ENCODE measurements at places on chromosomes 16 and 17. TPM values are rescaled to one million over a fixed set of nuclear protein-coding genes. Genes with fewer than 3 reads are reported as not detected.

Gene TMEM220
- total RNA-seq, result not detected

Gene TBC1D3I
- total RNA-seq, result not detected

Gene RPS15A
- total RNA-seq, result 2,380 TPM

Gene MYH2
- total RNA-seq, result not detected

- DNase-seq, result no peak
Measured at GRCh38 chr16:60204181-60204580, 1470.1 kb upstream of the GOT2 start.

DNA sequence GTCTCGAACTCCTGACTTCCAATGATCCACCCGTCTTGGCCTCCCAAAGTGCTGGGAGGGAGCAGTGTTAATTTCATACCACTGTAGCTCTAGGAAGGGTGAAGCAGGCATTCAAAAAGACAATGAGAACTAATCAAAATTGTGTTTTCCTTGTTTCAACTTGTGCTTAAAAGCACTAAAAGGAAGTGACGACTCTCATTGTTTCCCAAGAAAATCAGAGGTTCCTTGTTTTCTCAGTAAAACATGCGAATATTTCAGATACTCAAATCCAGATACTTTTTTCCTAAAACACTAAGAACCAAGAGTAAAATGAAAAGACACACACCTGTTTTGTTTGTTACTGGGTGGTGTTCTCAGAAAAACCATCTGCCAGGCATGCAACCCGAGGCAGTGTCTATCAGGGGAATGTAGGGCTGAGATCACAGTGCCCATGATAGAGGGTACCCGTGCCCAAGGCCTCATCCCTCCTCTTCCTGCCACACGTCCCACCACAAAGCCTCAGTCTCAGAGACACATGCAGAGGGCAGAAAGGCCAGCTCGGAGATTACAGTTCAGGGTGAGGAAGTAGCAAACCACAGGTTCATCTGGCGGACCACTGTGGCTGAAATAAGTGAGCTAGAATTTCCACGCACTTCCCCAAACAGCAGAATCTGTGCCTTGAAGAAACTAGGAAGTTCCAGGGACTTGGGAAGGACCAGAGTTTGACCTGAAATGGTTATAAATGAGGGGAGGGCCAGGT lies 33.7 kb downstream of the GINS3 start:
- no peak for DNase-seq

GRCh38 chr17:4950075-4950745 lies 709 bp upstream of the ENO3 start:
- DNase-seq, result no peak

DNA sequence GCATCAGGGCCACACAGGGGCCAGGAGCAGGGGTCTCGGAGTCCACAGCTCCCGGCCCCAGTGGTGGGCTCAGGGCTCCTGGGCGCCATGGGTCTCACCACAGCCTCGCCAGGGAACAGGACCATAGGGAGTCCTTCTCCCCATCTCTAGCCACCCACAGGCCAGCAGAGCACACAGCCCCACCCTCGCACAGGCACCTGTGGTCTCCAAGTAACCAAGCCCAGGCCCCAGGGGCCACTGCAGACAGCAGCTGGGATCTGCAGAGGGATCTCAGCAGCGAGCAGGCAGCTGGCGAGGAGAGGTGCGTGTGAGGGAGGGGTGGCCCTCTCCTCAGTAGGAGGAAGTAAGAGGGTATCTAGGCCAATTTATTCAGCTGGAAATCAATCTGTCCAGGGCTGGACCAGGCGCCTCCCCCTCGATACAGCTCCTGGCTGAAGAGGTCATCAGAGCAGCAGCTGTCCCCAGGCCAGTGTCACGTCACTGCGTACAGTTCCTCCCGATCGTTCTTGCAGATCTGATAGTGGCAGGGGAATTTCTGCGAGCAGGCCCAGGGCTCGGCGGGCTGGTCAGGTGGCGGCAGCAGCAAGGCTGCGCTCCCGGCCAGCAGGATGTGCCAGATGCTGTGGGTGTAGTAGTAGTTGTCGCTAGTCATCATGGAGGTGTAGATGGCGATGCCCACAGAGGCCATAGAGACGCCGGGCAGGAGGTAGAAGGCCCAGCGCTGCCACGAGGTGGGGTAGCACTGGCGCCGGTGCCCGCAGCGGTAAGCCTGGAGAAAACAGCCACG lies 1.4 kb upstream of the MRPL28 start:
- DNase-seq, result no peak

DNA sequence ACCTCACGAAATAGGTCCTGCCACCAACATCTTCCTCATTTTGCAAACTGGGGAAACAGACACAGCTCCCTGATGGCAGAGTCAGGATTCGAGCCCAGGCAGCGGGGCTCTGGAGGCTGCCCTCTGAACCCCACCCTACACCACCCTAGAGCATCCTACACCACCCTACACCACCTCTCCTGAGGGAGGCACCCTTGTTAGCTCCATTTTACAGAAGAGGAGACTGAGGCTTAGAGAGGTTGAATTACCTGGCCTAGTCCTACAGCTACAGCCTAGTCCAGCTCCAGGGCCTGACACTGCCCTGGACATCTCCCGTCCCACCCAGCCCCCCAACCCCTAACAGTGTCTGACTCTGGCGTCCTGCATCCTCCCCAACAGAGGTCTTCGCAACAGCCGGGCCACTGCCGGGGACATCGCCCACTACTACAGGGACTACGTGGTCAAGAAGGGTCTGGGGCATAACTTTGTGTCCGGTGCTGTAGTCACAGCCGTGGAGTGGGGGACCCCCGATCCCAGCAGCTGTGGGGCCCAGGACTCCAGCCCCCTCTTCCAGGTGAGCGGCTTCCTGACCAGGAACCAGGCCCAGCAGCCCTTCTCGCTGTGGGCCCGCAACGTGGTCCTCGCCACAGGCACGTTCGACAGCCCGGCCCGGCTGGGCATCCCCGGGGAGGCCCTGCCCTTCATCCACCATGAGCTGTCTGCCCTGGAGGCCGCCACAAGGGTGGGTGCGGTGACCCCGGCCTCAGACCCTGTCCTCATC lies 3.2 kb upstream of the NECAB2 start:
- no peak for DNase-seq

- DNase-seq, result peak; percentile 48
Measured at GRCh38 chr16:80751167-80751566, 53.2 kb downstream of the CDYL2 start.

GRCh38 chr17:5619088-5619740 lies 34.9 kb upstream of the NLRP1 start:
- DNase-seq, result no peak

GRCh38 chr16:83211711-83212110 lies 584.9 kb downstream of the CDH13 start:
- DNase-seq, result no peak

- DNase-seq, result no peak
Measured at GRCh38 chr16:17323171-17323570, 147.6 kb downstream of the XYLT1 start.

- DNase-seq, result no peak
Measured at GRCh38 chr16:3321816-3322215, 16.5 kb downstream of the ZNF75A start.

DNA sequence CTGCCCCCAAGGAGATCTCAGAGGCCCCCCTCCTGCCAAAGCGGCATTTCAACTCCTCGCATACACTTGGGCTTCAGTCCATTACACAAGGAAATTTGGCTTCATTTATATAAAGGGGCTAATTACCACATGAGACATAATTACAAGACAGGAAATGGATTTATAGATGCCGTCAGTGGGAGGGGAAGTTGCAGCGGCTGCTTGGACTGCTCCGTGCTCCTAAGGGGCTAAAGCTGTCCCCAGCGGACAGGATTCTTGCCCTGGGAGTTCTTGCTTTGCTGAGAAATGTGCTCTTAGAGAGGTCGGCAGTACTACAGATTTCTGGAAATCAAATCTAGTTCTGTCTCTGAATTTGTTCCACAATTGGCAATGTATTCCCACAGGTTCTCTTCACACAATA lies 57.2 kb upstream of the NLK start:
- DNase-seq, result no peak

GRCh38 chr17:78823282-78824046 lies 17.1 kb downstream of the USP36 start:
- no peak for DNase-seq

DNA sequence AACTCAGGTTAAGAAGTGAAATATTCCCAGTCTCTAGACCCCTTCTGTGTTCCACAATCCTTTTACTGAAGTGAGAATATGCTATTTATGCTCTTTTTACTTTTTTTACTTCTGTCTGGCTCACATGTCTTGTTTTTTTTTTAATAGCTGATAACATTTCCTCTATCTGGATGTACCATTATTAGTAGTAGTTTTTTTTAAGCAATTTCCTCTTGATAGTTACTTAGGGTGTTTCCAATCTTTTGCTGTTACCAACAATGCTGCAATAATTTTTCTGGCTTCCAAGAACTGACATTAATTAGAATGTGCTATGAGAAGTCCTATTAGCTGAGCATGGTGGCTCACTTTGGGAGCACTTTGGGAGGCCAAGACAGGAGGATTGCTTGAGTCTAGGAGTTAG lies 32.0 kb downstream of the KSR1 start:
- DNase-seq, result no peak

GRCh38 chr17:8284126-8284525 lies 4.3 kb upstream of the RANGRF start:
- DNase-seq, result no peak

GRCh38 chr16:66695935-66696668 lies 441 bp downstream of the CMTM4 start:
- no peak for DNase-seq

- no peak for DNase-seq
Measured at GRCh38 chr17:63589646-63590045, 11.0 kb upstream of the TACO1 start.
